D341Med (cell line): ENCODE measurements at places on chromosomes 7 and 10.

DNA sequence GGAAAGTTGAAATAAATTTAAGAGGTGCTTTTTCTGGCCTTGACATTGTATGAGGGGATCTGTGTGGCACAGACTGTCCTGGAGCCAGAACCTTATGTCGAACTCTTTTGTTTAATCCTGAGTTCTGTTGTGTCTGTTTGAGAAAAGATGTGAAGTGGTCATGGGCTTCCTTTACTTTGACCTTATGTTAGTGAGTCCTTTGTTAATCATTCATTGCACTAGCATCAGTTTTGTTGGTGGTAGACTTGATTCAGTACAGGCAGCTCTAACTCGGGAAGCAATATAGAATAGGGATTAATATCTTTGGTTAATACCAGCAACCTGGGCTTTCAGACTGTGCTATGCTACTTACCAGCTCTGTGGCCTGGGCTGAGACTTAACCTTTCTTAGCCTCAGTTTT lies 123.9 kb upstream of the FZD1 start:
- no peak for DNase-seq

GRCh38 chr7:16604054-16604453 lies 41.5 kb downstream of the ANKMY2 start:
- no peak for DNase-seq

DNA sequence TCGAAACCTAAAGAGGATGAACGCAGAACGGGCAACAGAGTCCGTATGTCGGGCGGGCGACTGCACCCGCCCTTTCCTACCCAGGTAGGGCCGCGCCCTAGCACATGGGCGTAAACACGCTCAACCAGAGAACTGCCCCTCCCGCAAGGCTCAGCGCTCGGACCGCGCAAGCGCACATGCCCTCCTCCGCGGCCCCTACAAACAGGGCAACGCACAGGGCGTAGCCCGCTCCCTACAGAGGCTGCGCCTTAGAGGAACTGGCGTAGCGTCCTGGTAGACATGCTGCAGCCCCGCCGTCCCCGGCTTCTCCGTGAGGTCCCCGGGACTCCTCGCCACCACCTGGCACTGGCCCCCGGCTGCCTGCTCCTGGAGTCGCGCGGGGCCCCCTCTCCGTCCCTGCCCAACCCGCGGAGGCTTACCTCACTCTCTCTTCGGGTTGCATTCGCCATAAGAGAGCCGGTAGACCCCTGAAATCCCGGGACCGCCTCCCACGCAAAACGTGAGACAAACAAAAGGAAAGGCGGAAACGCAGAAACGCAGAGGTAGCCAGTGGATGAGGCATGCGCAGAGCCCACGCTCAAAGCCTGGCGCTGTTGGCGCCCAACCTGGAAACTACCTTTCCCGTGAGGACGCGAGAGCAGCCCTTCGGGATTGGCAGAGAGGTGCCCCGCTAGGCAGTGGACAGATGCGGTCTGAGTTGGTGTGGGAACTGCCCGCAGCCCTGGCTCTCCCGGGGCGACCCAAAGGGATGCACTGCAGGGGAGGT lies at the start of gene ZNF33B:
Gene ZNF33B (minus strand): TSS at position 516 of the 766 bp plus-strand sequence. CDS start 1,642 bp downstream, outside the sequence.
- peak; percentile 93 for DNase-seq

DNA sequence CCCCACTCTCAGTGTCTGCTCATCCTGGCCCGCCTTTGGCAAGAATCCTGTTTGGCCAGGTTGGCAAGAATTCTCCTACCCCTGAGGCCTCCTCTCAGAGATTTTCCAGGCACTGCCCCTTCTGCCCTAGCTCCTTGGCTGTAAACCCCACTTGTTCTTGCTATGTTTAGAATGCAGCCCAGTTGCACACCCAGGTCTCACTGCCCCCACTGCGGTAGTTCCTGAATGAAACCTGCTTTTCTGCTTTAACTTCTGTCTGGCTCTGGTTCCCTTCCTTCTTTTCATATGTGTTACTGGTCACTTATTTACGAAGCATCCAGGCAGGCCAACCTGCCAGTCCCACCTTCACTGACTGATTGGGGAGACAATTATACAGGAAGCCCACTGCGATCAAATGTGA lies 576.9 kb downstream of the GLRX3 start:
- no peak for DNase-seq

GRCh38 chr10:15439341-15439842 lies 68.3 kb upstream of the FAM171A1 start:
- peak; percentile 53 for DNase-seq

DNA sequence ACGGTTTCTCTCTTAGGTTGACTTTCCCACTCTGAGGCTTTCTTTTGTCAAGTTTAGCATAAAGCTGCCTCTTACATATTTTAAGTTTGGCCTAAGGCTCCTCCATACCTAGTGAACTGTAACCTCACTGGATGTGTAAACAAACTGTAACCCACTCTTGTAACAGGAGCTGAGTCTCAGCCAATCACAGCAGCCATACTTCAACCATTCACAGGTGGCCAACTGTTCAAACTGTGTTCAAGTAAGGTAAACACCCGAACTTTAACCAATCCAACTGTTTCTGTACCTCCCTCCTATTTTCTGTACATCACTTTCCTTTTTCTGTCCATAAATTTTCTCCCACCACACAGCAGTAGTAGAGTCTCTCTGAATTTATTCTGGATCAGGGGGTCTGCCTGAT lies 7.7 kb upstream of the NRBF2 start:
- no peak for DNase-seq
